ENCODE measurements at places on chromosomes 16 and 17.

DNA sequence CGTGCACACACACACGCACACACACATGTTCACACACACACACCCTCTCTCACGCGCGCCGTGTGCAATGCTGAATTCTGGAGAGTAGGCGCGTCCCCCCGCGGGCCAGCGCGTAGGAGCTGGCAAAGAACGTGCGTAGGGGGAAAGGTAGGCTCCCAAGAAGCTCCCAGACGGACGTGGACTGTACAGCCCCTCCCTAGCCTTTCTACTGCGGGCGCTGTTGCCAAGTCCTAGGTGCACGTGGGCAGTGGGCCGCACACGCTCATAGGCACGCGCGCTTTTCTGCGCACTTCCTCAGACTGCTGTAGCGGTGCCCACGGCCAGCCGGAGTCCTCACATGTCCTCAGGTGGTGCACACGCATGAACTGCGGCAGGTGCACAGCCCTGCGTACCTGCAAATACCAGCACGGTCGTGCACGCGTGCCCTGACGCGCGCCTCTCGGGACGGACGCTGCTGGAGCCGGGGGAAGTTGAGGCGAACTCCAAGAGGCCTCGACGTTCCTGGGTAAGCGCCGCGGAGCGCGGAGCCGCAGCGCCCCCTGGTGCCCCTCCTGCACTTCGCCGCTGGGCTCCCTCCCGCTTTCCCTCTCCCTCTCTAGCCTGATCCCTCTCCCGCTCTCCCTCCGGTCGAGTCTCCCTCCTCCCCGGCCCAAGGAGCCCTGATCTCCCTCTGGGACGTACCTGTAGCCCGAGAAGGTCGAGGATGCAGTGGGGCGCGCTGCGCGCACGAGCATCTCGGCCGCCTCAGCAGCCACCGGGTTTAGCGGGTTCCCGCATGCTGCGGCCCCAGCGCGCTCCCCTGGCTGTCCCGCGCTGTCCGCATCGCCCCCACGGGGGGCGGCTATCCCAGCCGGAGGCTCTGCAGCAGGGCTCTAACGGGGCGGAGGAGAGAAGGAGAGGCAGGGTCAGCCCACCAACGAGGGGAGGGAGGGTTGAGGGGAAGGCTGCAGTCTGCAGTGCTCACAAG lies 749 bp downstream of the GRIN2A start:
- DNase-seq: no peak

GRCh38 chr17:48357779-48358602 lies 72.0 kb downstream of the SKAP1 start:
- DNase-seq: no peak

GRCh38 chr17:81027591-81028505 lies 7.1 kb upstream of the BAIAP2 start:
- no peak for DNase-seq

DNA sequence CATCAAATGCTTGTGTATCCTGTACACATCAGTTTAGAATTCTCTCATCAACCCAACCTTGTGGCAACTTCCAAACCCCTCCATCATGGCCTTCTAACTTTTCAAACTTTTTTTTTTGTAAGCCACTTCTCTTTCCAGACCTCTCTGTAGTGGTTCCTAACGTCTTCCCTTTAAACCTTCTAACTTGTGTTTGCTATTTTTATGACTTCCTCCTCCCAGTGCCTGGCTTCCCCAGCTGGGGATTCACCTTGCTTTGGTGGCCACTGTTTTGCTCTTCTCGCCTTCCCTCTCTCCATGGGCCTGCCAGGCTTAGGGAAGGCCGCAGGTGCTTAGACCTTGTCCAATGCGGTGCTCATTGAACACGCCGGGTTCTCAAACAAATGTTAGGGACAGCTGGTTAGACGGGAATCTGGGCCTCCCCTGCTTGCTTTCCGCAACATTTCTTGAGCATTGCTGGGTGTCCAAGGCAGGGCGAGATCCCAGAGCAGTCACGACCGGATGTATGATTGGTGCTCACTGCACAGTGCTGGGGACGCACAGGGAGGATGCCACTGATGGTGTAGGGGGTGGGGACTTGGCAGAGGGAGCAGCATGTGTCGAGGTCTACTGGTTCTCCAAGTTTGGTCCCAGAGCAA lies 1.1 kb upstream of the XYLT2 start:
- no peak for DNase-seq

DNA sequence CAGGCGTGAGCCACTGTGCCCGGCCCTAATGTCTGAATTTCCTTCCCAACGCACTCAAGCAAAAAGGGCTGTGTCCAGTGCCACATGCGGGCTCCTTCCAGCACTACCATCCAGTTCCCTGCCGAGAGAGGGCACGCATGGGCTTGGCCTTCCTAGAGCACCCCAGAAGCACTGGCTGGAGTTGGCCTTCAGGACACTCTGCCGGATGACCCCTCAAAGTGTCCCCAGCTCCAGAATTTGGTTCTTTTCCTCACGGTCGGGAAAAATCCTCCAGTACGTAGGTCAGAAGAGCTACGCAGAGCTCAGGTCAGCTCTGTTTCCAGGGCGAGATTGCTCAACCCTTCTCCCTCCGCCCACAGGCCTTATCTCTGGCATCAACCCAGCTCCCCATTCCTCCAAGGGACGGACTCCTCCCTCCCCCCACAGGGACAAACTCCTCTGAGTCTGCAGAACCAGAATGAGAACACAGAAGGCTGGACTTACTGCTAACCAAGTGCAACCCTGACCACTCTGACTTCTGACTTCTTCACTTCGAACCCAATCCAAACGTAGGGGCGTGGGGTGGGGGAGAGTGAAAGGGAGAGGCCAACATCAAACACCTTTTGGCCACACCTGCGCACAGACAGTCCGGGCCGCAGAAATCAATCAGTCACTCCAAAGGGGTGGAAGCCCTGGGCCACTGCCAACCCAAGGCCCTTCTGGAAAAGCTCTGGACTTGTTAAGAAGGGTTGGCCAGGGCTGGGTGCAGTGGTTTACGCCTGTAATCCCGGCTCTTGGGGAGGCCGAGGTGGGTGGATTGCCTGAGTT lies 3.6 kb downstream of the CDC42EP4 start:
- DNase-seq: no peak

DNA sequence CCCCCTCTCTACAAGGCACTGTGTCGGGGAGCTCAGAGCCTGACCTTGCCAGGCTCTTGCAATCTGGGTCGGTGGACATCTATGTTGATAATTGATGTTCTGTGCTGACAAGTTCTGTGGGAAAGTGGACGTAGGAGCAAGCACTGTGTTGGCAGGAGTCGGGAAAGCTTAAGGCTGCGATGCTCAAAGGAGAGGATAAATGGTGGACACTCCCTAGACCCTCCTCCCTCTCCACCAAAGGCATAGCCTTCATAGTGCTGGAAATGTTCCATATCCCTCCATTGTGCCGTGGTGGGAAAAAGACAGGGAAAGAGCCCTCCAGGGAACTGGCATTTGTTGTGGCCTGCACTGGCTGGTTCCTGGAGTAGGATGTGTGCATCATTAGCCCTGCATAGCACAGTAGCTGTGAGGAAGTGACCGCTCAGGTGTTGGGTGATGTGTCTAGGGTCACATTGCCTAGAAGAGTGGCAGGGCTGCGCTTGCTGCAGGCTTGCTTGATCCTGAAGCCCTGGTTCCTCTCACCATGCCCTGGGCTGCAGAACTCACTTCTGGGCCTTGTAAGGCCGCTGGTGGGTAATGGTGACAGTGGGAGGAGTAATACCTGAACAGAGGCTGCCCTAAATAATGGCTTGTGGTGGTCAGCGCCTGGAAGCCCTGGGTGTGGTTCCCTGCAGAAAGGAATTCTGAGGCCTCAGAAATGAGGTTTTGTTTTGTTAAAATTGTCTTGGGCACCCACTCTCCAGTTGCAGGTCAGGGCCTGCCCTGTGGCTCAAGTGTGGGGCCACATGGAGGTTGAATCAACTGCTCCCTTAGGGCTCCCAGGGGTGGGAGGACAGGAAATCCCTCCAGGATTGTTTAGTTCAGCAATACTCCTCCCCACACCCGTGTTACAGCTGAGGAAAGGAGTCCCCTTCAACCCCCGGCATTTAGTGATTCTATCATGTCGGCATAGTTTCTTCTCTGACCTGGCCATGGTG lies 62.6 kb downstream of the KSR1 start:
- no peak for DNase-seq

DNA sequence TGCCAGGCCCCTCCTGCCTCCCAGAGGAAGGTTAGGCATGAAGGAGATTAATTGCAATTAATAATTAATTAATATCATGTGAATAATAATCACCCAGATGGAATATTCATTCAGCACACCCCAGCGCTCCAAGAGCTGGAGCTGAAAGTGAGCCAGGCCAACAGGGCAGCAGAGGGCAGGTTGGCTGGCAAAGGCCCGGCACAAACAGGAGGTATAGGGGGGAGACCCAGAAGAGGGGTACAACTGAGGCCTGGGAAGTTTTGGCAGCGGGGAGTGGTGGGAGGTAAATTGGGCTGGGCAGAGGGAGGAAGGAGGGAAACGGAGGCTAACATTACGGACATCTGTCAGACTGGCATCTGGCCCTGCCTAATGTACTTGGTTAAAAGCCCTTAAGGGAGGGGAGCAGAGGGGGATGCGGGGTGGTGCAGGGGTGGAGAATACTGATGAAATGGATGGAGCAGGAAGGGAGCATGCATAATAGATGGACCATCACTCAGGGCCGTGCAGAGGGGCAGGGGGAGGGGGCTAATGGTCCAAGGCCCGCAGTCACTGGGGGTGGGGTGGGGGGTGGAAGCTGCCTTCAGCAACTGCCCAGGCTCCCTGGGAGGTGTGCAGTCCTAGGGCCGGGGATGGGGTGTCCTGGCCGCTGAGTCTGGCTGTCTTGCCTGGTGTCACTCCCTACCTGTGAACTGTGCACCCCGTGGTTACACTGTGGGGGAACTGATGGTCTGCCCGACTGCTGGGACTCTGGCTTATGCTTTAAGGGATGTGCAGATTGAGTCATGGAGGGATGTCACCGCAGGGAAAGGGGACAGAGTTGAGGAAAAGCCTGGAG lies 1.9 kb downstream of the ADAM11 start:
- no peak for DNase-seq

DNA sequence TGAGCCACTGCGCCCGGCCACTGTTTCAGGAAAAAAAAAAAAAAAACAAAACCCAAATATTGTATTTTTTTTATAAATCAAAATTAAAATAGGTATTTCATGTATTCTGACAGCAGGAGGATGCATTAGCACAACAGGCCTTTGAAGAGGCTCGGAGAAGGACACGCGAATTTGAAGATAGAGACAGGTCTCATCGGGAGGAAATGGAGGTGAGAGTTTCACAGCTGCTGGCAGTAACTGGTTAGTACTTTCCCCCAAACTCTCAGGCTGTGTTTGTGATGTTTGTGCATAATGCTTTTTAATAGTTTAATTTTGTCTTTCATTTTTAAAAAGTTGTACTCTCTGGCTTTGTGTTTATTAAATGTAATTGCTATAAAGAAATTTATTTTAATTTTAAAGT lies 27.6 kb upstream of the PHAF1 start:
- DNase-seq: no peak

DNA sequence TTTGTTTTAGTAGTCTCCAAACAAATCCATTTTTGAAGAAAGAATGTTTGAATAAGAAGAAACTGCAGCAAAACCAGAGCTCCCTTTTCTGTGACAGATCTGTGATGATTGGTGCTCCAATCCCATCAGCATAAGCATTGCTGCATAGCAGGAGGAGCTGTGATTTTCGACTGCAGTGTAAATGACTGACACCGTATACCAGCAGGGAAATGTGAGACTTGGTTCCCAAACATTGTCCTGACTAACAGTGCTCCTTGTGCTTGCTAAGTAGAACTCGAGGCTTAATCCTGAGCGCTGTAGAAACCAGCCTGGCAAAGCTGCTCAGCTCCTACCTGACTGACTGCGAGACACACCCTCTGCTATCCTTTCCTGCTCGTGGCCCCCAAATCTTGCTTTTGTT lies 57.2 kb downstream of the NUP93 start:
- DNase-seq: no peak

GRCh38 chr16:50102051-50102746 lies 36.4 kb downstream of the HEATR3 start:
- DNase-seq: no peak

GRCh38 chr16:77744141-77744540 lies 21.8 kb downstream of the NUDT7 start:
- DNase-seq: no peak

DNA sequence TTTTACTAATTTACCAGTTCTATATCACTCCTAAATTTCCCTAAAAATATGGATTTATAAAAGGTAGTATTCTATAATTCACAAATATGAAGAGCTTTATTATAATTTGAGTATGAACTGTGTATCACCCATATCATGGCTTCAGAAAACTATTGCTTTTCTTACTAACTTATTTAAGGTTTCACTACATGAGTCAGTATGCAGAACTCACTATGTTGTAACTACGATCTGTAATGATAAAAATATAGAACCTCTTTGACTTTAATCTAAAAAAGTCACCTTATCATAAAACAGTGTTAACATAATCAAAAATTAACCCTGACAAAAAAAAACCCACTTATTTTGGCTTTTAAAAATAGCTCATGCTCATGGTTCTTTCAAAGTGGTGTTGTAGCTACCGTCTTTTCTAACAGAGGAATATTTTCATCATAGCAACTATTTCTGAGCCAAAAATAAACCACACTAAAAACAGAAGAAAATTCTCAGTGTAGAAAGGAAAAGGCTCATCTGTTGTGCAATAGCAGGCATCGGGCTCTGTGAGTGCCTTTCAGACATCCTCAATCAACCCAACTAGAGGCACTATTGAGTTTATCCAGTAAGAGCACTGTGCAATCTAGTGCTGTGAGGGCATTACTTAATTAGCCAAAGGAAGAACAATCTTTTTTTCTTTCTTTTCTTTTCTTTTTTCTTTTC lies 42.1 kb downstream of the ITGAM start:
- DNase-seq: no peak

- DNase-seq: no peak
Observed at GRCh38 chr17:43856141-43856540, 9.2 kb downstream of the CD300LG start.

DNA sequence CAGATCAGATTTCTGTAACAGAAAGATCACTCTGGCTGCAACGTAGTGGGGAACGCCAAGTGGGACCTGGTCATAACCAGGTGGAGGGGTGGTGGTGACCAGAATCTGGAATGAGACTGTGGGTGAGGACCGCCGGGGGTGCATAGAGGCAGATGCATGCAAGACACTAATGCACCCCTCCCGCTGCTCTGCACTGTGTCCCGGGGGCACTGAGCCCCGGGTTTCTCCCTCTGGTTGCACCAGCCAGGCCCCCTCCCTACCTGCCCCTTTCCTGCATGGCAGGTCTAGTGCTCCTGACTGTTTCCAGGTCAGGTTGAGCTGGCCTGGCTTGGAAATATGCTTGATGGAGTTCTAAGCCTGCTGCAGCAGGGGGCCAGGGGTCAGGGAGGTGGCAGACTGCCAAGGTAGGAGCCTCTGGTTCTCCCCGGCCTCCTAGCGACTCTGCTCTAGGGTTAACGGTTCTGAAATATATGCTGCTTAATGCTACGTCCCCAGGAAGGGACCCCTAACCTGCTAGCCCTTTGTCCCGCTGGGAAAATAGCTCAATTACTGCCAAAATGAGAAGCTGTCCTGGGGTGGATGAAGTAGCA lies 94.3 kb downstream of the SDK2 start:
- no peak for DNase-seq

- DNase-seq: no peak
Observed at GRCh38 chr16:57349212-57350031, 9.2 kb upstream of the CCL22 start.

- no peak for DNase-seq
Observed at GRCh38 chr16:8739989-8740704, 57.3 kb downstream of the TMEM186 start.

- DNase-seq: no peak
Observed at GRCh38 chr16:72159801-72160200, 12.2 kb downstream of the PMFBP1 start.

Measured in NCI-H1092 (cell line).